ENCODE measurements at places on chromosomes 2 and 18.
A peak's percentile ranks its signal among the peaks of the same experiment; 100 is the strongest.

DNA sequence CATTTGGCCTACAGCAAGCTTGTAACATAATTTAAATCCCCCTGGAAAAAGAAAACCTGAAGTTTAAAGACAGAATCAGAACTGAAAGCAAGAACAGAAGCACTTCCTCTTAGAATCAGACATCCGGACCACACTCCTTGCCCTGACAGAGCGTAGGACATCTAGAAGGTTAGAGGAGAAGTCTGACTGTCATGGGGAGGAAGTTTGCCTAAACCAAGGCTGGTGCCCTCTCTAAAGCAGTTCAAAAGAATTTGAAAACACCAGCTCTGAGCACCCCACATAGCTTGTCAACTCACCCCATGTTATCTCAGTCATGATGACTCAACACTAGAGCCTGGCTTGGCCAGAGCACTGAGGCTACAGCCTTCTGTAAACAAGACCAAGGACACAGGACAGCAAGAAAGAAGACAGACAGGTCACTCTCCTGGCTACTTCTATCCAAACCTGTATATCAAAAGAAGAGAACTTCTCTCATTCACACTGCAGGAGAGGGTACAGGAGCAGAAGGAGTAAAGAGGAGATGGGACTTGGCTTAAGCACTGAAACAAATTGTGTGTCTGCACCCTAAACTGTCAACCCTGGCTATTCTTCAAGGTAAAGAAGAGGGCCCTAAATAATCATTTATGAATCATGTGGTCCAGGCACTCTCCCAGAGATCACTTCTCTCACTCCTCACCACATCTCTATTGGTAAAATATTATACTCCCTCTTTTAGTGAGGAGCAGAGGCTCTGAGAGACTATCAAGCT is 198.6 kb downstream of the MEMO1 start:
- no peak for DNase-seq

- no peak for DNase-seq
These were observed 72.4 kb downstream of the KIAA1328 start for GRCh38 chr18:36901277-36901701.

DNA sequence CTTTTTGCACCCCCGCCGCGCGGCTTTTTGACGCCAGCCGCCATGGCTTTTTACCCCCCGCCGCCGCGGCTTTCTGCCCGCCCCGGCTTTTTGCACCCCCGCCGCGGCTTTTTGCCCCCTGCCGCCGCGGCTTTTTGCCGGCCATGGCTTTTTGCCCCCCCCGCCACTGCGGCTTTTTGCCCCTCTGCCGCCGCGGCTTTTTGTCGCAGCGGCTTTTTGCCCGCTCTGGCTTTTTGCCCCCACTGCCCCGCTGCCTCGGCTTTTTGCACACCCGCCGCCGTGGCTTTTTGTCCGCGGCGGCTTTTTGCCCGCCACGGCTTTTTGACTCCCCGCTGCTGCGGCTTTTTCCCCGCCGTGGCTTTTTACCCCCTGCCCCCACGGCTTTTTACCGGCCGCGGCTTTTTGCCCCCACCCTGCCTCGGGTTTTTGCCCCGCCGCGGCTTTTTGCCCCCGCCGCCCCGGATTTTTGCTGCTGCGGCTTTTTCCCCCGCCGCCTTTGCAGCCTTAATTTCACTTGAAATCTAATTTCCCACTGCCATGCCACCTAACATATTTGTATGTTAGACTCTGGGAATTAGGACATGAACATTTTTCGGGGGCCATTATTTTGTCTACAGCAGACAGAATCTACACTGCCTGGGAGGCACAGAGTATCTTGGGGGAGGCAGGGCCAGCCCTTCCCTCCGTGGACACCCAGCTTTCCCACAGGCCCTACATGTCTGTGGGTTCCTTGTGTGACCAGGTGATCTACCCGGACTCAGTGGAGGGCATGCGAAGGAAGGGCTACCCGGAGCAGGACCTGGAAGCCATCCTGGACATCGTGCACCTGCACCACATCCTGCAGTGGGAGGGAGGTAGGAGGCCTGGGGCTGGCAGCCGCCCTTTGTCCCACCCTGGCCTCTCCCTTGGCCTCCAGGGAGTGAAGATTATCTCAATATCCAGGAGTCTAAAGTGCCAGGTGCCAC is 3031.0 kb upstream of the TEKT4 start:
- no peak for DNase-seq

DNA sequence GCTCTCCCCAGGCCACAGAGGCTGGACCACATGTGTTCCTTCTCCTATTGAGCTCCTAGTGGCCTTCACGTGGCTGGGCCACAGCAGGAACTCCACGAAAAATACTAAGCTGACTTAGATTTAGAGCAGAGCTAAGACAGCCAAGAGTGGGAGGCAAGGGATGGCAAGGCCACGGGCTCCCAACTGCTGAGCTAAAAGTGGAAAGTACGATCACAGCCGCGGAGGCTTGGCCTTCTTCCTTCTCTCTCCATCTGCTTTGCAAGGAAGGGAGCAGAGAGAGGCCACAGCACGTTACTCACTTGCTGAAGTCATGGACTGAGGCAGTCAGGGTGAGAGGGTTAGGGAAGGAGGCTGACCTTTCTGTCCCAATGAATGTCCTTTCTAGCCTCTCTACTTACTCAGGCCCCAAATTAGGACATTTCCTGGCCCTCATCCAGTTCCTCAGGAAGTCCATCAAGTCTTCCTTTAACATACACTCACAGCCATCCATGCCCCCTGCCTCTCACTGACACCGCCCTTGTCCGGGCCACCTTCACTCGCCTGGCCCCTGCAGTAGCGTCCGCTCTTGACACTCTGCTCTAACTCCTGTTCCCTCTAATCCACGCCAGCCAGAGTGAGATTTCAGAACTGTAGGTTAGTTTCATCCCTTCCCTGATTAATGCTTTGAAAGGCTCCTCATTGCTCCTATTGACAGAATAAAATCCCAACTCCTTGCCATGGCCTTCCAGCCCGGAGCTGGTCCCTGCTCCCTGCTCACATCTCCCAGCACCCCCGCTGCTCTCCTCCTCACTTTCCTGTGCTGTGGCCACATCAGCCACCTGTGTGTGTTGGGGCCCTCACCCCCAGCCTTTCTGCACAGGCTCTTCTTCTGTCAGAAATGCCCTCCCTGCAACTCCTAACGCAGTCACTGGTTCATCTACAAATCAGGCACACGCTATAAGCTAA is 204.2 kb downstream of the CYP26B1 start:
- peak; percentile 67 for DNase-seq

GRCh38 chr2:197245829-197246804 is 64.5 kb downstream of the ANKRD44 start:
- DNase-seq = no peak

DNA sequence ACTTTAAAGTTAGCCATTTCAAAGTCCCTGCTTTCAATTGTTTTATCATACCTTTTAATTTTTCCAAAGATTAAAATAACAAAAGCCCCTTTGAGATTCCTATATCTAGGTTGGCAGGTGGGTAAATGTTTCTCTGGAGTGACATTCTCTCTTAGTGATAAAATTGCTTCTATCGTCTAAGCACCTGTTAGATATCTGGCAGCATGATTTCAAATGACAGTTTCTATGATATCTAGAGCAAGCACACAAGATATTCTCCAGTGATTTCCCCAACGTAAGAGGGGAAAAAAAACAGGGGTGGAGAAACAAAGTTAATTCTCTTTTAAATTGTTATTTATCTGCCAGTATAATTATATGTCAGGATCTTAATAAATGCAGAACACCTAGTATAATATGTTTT is 610.2 kb downstream of the DSC3 start:
- no peak for DNase-seq

DNA sequence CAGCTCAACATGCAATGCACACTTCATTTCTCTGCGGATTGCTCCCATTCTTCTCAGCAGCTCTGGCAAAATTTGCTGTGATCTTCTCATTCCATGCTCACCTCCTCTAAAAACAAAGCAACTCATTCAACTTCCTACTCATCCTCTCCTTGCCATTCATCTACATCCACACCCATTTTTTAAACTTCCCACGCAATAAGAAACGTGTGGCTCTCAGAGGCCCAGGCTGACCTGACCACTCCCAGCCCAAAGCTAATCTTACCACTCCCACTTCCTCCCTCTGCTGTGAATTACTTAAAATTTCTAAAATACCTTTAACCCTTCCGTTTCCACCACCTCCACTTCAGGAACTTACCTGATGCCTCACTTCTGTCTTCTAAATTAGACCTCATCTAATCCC is 15.2 kb downstream of the ABCB11 start:
- no peak for DNase-seq

DNA sequence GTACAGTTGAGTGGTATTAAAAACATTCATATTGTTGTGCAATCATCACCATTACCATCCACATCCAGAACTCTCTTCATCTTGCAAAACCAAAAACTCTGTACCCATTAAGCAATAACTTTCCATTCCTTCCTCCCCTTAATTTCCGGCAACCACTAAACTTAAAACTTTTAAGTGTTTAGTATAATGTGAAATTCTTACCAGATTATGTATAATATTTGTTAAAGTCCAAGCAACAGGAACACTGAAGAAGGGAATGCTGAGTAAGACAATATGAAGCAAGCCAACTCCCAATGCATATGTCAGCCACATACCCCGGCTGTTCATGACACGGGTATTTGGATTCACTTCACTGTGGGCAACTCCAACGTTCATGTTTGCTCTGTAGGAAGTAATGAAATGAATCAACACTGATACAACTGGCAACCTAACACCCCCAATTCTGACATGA is 1.9 kb downstream of the ORMDL1 start:
- no peak for DNase-seq

DNA sequence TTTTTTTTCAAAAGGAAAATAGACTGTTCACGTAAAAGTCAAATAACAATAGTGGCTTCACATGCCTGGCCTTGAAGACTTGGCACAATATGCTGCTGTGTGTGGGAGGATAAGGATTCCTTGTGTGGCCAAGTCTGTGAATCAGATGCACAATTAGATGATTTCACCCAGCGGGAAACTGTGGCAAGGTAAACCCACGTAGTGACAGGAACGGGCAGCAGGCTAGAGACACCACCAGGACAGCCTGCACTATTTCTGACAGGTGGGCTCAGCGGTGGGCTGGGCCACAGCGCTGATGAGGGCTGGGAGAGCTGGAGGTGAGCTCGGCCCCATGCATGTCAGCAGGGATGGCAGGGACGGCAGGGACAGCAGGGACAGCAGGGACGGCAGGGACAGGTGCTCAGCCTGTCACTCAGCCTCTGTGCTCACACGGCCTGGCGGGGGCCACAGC is 21.6 kb downstream of the SNORC start:
- DNase-seq = no peak

- DNase-seq = peak; percentile 42
These were observed 7.9 kb downstream of the PCBP1 start for GRCh38 chr2:70094978-70095719.

- no peak for DNase-seq
These were observed 387.1 kb downstream of the RND3 start for GRCh38 chr2:150100336-150100735.

- DNase-seq = no peak
These were observed 287.0 kb downstream of the SLC8A1 start for GRCh38 chr2:40164736-40165508.

DNA sequence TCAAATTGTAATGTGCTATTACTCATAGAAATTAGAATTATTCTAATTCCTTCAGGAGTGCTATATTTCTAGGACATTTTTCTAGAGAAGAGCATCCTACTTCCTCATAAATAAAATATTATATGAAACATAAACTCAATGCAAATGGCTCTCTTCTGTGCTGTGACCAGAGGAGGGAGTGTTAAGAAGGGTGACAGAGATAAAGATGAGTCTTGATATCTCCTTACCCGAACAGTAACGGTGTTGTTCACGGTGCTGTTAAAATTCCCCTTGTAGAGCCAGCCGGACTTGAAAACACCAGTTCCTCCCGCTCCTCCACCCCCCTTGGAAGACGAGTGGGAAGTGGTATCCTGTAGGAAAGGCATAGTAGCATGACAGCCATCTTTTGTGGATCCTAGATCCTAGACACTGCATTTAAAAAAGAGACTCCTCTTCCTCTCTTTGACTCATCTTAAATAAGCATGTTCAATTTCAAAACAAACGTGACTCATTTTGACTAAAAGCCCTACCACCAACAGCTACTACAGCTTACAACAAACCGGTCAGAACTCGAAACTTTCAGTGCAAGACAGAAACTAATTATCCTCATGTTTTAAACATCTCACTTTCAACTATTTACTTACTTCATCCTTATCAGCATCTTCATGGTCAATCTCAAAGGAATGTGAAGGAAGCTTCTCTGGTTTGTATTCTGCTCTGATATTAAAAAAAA is 156.3 kb downstream of the DOCK10 start:
- DNase-seq = no peak

DNA sequence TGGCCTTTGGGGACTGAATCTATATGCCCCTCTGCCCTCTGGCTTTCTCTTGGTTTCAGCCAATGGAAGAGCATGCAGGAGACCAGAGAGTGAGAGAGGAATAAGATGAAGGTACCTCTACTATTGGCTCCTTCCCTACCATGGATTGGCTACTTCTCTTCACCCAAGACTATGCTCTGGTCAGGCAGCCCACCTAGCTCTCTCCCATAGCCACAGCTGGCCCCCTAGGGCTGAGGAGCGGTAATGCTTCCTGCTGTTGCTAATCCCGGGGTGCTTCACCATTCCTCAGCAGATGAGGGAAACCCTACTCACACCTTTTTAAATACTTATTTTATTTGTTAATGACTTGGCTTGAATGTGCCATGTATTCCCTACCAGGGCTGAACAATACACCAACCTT is 142.4 kb downstream of the MREG start:
- no peak for DNase-seq

GRCh38 chr2:201852878-201853415 is 46.6 kb downstream of the CDK15 start:
- no peak for DNase-seq

DNA sequence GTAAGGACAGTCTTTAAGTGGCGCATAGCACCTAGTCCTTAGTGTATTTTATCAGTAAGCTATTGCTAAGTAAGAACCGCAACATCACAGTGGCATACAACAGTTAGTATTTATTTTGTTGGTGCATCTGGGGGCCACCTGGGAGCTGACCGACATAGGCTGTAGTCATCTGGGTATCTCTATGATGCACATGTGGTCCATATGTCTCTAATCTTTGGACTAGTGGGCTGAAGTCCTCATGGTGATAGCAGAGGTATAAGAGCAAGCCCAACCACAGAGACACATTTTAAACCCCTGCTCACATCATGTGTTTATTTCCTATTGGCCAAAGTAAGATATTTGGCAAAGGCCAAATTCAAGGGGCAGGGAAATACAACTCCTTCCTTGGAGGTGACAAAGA is 2.9 kb downstream of the CAMKMT start:
- DNase-seq = no peak

DNA sequence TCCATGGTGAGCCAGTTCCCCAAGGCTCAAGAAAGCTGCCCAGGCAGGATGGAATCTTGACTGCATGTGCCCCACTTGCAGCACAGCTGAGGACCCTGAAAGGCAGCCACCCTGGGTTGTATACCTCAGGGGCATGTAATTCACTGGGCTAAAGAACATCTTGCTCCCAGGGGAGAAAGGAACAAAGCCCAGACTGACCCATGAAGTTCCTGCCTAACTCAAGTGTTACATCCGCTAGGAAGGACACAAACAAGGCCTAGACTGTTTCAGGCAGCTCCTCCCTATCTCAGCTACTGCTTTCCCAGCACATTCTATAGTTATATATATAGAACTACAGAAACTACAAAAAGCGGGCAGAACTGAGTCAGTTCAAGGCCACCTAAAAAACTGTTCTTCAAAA is 69.0 kb downstream of the RBM43 start:
- DNase-seq = no peak

GRCh38 chr2:240393831-240394410 is 41.5 kb upstream of the GPC1 start:
- DNase-seq = peak; percentile 10
